ENCODE measurements at places on chromosomes 5 and 9.

DNA sequence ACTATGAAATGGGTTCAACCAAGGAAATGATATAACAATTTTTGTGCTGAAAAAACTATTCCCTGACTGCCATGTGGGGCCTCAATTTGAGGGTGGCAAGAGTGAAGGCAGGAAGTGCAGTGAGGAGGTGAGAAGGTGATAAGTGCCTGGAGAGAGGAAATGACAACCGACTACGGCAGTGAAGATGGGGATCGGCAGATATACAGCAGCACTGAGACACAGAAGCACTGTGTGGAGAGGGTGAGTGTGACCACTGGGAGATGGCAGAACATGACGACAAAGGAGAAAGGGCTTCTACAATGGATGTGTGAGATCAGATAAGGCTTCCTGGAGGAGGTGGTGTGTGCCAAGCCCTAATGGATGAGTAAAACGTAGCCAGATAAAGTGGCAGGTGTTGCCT is 271.8 kb downstream of the TRIM32 start:
- no peak for DNase-seq

DNA sequence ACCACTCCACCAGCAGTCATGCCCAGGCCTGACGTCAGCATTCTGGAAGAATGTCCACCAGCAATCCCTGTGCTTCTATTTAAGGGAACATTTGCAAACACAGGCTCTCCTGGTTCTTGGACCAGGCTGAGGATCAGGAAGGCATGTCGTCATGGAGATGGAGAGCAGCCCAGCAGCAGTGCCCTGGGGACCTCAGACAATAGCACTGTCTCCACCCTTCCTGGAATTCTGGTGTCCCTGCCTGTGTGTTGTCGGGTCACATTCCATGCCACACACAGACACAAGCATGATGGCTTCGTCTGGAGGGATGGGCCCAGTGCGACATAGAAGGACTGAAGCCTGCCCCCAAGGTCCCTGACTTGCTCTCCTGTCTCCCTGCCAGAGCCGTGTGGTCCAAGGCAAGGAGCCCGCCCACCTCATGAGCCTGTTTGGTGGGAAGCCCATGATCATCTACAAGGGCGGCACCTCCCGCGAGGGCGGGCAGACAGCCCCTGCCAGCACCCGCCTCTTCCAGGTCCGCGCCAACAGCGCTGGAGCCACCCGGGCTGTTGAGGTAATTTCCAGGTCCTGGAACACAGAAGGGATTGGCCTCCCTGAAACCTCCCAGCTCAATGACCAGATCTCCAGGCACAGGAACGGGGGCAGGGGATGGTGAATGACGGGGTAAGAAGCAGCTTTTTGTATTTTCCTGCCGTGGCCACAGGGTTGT is 43.8 kb downstream of the STOM start:
- no peak for DNase-seq

DNA sequence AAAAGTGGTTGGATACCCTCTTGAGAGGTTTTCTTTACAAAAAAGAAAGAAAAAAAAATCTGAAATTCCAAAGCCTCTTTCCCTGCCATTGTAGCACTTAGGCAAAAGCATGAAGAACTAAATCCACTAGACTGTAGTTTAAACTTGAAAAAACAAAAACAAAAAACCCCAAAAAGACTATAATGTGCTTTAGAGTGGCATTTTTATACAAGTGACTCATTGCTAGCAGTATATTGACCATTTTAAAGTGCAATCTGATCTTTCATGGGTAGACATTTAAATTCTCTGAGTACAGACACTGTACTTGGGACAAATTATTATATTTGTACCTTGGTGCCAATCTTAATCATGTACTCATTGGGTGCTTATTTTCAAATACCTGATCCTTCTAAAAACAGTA is 50.8 kb downstream of the NDFIP1 start:
- no peak for DNase-seq

DNA sequence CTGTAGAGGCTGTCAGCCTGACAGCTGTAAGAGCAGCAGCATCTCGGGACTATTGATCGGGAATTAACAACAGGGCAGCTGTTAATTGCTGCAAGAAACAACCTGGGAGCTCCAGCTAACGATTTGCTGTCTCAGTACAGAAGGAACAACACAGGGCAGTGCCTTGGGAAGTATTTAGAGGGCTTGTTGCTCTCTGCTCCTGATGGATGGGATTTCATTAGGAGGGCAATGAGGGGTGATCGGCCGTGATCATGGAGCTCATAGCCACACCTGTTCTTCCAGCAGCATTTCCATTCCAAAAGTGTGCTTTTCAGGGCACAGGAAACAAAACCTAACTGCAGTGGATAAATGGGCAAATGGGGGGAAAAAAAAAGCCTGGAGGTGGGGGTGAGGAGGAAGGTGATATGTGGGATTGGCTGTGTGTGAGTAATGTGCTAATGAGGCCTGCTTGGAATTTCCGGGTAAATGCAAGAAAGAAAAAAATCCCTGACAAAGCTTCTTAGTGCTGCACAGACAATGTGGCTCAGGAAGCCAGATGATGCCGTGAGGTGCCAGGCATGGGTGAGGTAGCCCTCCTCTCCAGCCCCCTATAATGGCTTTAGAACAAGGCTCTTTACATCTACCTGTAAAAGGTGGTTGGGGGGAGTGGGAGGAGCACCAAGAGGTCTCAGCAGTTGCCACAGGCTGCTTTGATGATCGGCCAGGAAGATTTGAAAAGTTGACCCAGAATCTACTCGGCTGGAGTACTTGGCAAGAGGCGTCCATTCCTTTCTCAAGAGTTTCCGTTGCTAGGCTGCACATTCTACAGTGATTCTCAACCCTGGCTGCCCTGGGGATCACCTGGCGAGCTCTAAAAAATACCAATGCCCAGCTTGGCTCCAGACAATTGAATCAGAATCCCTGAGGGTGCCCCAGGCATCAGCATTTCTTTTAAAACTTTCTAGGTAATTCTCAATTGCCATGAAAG is 139.5 kb upstream of the KLF9 start:
- DNase-seq, result no peak

DNA sequence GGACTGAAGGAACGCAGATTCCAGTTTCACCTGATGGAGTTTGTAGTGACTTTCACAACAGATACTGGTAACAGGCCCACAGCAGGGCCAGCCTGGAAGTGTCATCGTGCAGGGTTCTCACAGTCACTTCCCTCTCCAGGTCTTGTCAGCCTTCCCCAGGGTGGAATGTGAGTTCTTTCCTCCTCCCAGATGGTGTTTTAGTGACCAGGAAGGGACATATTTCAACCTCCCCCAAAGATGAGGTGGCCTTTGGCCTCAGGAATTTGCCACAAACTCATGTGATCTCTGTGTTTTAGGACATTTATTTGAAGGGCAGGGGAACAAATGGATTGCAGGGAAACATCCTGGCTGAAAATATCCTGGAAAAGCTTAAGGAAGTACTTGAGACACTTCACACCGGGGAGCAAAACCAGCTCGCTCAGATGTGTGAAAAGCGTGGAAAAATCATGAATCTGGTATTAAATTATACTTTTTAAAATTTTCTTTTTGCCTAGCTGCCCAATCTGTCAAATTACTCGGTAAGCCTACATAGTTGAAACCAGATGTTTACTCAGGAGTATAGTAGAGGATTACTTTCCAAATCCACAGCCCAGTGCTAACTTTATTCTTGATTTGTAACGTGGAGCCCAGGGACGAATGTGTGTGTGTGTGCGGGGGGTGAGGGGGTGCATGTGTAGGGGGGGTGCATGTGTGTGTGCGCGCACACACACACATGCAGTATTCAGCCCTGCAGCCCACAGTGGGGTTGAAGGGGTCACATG is 66.8 kb downstream of the PTPDC1 start:
- no peak for DNase-seq

- no peak for DNase-seq
Observed at GRCh38 chr5:161376034-161376433, 170.5 kb downstream of the GABRB2 start.

DNA sequence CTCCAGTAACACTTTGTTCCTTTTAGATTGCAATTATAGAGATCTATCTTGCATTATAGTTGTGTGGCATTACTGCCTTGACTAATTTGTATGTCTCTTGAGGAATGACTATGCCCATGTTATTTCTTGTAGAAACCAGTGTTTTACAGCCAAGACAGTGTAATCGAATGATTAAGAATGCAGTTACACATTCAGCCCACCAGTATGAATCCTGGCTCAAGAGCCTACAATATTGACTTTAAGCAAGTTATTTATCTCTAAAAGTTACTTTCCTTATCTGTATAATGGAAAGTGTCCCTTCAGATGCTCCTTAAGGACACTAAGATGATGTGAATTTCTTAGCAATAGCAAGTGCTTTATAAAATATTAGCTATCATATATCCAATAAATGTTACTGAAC is 9.7 kb upstream of the SNX24 start:
- DNase-seq, result no peak

- no peak for DNase-seq
Observed at GRCh38 chr9:122113574-122113973, 20.5 kb upstream of the TTLL11 start.
